ENCODE measurements at places on chromosomes 13 and 19.

GRCh38 chr13:90205081-90205480 lies 1142.4 kb upstream of the MIR17HG start:
- DNase-seq: no peak

DNA sequence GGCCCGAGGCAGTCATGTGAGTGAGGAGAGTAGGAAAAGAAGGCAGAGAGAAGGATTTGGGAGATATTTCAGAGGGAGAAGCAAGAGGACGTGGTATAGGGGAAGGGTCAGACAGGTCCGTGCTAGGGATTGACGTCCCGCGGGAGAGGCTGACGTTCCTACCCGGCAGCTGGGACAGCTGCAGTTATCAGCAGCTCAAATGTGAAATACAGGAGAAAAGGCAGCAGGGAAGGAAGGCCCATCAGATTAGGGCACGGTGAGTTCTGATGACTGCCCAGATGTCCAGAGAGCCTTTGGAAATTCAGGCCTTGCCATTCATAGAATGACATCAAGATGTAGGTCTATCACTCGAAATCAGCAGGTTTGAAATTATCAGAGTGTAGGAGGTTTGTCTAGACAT lies 88.4 kb downstream of the IRS2 start:
- no peak for DNase-seq

DNA sequence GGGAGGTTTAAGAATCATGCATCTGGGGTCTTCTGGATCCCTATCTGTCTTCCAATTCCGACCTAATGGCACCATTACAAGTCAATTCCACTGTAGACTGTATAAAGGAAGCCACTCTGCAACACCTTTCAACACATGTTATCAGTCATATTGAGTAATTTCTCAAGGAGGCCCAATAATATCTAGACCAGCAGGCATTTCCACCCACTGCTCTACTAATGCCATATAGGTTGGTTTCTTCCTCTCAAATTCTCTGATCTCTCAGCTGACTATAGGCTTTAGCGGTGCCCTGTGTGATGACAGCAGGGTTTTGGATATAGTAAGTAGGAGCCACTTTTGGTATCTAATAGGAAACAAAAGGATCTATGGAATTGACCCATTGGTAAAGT lies 12.4 kb upstream of the ITM2B start:
- no peak for DNase-seq

GRCh38 chr19:11089254-11090013 lies at the start of gene LDLR:
LDLR (plus strand) TSS chr19:11089463; CDS start chr19:11089549, 86 bp downstream.
- peak; percentile 95 for DNase-seq

- DNase-seq: no peak
These were observed 314.5 kb downstream of the KLF12 start for GRCh38 chr13:73819711-73820110.

- peak; percentile 79 for DNase-seq
These were observed 15.2 kb downstream of the UPF1 start for GRCh38 chr19:18846862-18847548.

DNA sequence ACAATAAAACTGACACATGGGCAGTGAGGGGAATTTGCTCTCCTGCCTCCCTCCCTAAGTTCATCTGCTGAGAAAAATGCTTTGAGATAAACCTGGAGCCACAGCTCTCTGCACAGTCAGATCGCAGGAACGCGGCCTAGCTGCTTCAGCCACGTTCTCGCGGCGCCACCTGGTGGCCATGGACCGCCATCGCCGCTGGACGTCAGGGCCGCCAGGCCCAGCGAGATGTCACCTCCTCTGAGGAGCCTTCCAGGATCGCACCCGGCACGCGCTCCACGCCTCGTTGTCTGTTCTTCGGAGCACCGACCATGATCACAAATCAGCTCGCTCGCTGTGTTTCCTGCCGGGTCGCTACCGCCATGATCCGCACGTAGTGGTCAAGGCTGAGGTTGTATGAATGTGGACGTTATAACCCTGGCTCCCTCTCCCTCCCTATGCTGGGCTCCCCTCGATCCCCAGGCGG lies 20.6 kb upstream of the USP29 start:
- DNase-seq: peak; percentile 61

- no peak for DNase-seq
These were observed 244.6 kb downstream of the B3GLCT start for GRCh38 chr13:31444266-31444856.

DNA sequence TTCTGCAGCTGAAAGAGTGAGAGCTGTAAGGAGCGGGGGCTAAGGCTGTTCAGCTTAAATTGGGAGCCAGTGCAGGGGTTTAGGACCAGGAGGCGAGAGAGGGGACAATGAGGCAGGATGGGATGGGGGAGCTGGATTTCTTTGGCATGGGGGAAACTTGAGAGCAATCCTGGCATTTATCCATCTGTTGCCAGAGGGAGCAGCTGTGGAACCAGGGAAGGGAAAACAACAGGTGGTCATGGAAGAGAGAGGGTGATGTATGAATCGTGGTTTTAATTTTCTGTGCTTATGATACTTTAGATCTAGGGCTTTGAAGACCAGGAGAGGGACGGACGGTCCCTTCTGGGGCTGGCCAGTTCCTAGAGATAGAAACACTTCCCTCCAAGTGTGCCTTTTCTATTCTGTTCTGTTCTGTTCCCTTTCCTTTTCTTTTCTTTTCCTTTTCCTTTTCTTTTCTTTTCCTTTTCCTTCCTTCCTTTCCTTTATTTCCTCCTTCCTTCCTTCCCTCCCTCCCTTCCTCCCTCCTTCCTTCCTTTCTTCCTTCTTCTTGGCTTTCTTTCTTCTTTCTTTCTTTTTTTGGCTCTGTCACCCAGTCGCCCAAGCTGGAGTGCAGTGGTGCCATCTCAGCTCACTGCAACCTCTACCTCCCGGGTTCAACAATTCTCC lies 16.0 kb upstream of the CCL25 start:
- DNase-seq: no peak

- no peak for DNase-seq
These were observed 1.7 kb upstream of the PPP5C start for GRCh38 chr19:46345157-46345556.

DNA sequence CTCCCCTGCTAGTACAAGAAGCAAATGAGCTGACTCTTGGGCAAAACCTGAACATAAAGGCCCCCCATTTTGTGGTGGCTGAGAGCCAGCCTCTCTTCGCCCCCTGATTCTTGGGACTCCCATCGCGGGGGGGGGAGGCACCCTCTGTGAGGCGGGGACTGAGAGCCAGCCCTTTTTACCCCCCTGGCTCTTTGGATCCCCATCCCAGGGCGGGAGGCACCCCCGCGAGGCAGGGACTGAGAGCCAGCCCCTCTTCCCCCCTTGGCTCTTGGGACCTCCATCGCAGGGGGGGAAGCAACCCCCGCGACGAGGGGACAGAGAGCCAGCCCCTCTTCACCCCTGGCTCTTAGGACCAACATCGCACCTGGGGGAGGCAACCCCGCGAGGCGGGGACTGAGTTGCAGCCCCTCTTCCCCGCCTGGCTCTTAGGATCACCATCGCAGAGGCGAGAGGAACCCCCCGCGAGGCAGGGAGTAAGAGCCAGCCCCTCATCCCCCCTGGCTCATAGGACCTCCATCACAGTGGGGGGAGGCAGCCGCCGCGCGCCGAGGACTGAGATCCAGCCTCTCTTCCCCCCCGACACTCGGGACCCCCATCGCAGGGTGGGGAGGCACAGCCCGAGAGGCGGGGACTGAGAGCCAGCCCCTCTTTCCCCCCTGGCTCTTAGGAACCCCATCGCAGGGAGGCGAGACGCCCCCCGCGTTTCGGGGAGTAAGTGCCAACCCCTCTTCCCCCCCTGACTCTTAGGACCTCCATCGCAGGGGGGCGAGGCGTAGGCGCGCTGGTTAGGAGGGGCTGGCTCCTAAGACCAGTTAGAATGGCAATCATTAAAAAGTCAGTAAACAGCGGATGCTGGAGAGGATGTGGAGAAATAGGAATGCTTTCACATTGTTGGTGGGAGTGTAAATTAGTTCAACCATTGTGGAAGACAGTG lies 2428.4 kb upstream of the PCDH20 start:
- DNase-seq: no peak

DNA sequence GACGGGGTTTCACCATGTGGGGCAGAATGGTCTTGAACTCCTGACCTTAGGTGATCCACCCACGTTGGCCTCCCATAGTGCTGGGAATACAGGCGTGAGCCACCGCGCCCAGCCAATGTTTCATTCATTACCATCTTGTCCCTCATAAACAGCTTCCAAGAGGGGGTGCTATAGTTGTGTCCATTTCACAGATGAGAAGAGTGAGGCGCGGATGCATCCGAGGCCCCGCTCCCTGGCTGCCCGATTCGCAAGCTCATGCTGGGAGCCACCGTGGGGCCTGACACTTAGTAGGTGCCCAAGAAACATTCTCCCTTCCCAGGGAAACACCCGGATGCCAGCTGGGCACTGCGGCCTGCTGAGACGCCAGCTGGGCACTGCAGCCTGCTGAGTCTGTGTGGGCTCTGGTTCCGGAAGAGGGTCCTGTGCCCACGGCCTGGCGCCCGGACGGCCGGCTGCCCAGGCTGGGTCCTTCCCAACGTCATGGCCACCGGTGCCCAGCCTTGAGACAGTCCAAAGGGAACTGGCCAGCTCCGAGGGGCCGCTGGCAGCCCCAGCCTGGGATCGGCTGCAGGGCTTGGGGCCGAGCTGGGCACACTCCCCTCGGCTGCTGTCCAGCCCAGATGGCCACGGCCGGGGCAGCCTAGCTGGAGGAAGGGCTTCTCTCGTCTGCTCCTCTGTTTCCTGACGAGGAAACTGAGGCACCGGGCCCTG lies 54.7 kb downstream of the NFIC start:
- DNase-seq: no peak

DNA sequence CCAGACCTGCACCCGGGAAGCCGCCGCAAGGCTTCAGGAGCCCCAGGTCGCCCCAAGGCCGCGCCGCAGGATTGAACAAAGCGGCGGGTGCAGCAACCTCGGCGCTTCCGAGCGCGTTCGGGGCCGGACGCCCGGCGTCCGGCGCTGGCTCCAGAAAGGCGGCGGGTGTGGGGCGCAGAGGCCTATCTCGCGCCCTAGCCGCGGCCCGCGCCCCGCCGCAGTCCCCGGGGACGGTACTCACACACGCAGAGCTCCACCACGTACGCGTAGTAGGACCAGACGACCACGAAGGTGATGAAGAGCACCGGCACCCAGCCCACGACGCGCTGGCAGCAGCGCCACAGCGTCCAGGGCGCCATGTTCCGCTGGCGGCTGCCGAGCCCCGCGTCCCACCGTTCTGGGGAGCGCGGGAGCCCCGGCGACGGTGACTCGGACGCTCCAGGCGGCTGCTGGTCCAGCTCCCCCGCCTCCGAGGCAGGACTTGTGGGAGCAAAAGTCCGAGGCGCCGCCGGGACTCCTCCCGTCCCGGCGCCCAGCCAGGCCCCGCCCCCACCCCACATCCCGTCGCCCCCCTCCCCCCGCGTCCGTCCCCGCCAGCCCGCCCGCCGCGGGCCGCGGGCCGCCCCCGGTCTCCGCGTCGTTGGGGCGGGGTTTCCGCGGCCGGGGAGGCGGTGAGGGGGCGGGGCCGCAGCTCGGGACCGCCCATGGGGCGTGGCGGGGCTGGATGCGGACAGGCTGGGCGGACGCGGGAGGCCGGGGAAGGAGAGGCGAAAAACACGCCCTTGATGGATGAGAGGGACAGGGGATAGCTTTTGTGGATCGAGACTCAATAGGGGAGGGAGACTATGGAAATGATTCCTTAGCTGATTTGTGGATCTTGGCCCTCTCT lies at the start of gene ZDHHC20:
Gene ZDHHC20 (minus strand): TSS at position 491 of the 889 bp plus-strand sequence. CDS start 132 bp downstream, at position 359.
- peak; percentile 98 for DNase-seq

DNA sequence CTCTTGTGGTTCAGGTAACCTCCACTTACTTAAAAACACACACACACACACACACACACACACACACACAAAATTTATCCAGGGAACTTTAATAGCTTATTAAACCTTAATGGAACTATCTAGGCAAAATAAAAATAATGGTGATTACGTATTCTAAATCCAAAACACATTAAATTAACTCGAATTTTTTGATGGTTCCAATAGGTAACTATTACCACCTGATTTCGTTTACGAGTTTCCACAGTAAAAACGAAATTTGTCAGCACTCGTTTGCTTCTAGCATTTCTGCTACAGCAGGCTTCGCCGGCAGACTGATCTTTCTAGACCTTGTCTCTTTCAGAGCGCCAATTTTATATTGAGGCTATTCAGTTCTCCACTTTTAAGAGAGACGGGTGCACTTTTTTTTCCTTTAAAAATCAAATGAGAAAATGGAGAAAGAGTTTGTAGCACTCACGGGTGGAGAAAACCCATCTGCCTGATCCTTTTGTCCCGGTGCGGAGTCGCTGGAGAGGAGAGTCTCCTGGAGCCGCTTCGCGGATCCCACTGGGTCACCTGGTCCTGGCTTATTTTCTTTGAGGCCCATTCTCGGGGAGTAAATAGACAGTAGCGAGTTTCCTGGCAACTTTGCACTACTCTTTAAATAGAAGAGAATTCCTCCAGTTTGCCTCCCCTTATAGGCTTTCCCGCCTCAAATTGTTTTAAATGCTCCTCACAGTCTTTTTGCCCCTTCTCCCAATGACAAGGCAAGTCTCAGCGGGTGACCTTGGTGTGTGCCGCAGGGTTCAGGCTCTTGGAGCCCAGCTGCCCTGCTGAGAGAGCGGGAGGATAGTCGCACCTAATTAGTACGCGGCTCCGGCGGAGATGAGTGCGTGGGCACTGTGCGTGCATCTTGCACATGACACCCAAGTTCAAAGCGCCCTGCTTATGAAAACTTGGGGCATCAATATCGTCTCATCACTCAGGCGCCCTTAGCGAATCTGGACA lies 117.0 kb downstream of the KCNRG start:
- DNase-seq: no peak

- DNase-seq: no peak
These were observed 49.2 kb downstream of the DIAPH3 start for GRCh38 chr13:60114499-60115028.

GRCh38 chr19:29702161-29702962 lies 12.7 kb downstream of the C19orf12 start:
- no peak for DNase-seq

Measured in suppressor macrophage (primary cell).